Neural progenitor cell (in vitro differentiated cells): ENCODE measurements at places on chromosomes 3 and 15. TPM values are rescaled to one million over a fixed set of nuclear protein-coding genes. Genes with fewer than 3 reads are reported as not detected.
A peak's percentile ranks its signal among the peaks of the same experiment; 100 is the strongest.

GRCh38 chr3:38374221-38374620, 27.6 kb downstream of the XYLB start:
- DNase-seq = no peak

Gene POPDC2
- total RNA-seq = 0.95 and 1.5 TPM in 2 replicates

Gene CPNE4
- total RNA-seq = 0.09 TPM in 1 of 2 replicates, not detected in the other

DNA sequence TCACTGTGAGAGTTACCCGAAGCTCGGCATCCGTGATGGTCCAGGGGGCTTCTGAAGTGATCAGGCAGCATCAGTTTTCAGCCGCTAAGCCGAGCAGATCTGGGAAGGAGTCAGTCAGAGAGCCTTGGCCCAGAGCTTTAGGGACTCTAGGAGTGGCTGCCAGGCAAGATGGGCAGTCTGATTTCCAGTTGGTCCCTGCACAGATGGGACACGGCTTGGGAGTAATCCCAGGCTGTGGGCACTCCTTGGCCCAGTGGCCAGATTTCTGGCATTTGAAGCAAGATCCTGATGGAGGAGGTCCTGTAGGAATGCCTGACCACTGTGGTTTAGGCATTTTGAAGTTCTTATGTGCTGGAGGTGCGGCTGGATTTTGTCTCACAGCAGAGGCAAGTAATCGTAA, 10.5 kb upstream of the IP6K2 start:
- no peak for DNase-seq

Gene SH2D7
- not detected in 2 replicates for total RNA-seq

DNA sequence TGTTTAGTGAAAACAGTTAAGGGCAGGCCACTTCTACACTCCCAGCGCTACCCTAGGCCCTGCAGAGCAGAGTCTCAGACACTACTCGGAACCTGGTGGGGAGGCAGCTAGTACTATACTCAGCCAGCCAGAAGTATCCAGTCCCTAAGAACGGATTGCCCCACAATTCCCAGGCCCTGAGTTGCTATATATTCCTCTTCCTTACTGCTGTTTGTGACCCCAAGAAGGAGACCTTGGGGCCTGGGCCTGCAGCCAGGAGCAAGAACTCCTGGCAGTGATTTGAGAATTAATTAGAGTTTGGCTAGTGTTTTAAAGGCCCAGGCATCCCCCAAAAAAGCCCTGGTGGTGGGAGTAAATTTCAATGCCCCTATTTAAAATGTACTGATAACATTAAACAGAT, 87.7 kb downstream of the RBPMS2 start:
- DNase-seq = no peak

DNA sequence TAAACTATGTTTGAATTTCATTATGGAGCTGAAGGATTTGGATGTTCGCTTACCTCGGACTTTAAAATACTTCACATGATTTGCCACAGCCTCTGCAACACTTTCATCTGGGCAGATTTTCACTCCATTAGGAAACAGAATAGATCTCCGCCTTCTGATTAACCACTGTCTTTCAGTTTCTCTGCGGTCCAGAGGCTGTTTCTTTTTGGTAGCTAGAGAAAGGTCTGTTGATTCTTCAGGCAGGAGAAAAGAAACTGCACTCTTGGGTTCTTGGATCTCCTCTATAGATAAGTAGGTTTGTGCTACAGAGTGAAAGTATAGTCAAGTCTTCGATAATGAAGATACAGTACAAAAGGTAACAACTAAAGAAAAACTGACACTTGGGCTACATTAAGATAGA, 844 bp downstream of the IMPG2 start:
- DNase-seq = peak; percentile 10

GRCh38 chr15:65033659-65034269, 4.3 kb upstream of the MTFMT start:
- peak; percentile 56 for DNase-seq

DNA sequence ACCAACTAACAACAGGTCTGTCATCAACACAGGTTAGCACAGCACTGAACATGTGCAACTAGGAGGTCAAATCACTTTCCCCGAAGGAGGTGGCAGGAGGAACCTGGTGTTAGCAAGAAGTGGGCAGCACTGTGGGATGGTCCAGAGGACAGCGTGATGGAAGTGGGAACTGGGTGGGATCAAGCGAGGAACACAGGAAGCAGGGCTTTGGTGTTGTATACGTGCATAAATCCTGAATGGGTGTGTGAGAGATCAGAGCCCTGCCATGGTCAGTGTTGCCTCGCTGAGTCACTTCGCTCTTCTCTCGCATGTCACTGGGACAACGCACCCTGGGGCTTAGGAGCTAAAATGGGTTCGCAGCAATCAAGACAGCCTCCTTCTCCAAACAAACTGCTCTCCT, 62.1 kb downstream of the MOBP start:
- DNase-seq = no peak

GRCh38 chr15:90814191-90814821, 54.1 kb upstream of the FURIN start:
- no peak for DNase-seq

GRCh38 chr15:39869254-39869653, 50.8 kb downstream of the GPR176 start:
- no peak for DNase-seq

Gene SEMA3B
- total RNA-seq = 0.80 and 8.6 TPM in 2 replicates

- no peak for DNase-seq
These were observed 4.7 kb downstream of the TMCC1 start for GRCh38 chr3:129888771-129889170.

DNA sequence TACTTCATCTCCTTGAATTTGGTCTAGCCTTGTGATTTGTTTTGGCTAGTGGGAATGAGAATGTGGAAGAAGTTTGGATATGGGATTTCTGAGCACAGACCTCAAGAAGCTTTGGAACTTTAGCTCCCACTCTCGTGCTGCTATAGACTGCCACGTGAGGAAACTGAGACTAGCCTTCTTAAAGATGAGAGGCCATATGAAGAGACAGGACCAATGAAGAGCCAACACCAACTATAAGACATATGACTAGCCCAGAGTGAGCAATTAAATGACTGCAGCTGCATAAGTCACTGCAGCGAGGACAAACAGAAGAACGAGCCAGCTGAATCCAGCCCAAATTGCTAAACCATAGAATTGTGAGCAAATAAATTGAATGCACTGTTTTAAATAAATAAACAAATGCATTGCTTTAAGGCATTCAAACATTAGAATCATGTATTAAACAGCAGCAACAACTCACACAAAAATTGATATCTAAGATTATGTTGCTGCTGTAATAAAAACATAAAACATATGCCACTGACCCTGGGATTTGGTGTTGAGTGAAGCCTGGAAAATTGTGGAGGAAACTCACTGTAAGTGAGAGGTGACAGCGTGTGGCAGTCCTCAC, 15.7 kb upstream of the CNTN4 start:
- DNase-seq = no peak

GRCh38 chr3:170164717-170165116, 16.8 kb downstream of the PHC3 start:
- no peak for DNase-seq

Gene GPR160
- total RNA-seq = 4.3 and 6.0 TPM in 2 replicates

DNA sequence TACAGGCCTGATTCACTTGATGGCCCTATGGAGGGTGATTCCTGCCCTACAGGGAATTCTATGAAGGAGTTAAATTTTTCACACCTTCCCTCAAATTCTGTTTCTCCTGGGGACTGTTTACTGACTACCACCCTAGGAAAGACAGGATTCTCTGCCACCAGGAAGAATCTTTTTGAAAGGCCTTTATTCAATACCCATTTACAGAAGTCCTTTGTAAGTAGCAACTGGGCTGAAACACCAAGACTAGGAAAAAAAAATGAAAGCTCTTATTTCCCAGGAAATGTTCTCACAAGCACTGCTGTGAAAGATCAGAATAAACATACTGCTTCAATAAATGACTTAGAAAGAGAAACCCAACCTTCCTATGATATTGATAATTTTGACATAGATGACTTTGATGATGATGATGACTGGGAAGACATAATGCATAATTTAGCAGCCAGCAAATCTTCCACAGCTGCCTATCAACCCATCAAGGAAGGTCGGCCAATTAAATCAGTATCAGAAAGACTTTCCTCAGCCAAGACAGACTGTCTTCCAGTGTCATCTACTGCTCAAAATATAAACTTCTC, 43.6 kb downstream of the BLM start:
- DNase-seq = no peak

Gene DGKG
- total RNA-seq = 0.22 and 0.37 TPM in 2 replicates

Gene ALS2CL
- 0.71 and 1.3 TPM in 2 replicates for total RNA-seq

Gene UBR1
- total RNA-seq = 26.0 and 33.2 TPM in 2 replicates

DNA sequence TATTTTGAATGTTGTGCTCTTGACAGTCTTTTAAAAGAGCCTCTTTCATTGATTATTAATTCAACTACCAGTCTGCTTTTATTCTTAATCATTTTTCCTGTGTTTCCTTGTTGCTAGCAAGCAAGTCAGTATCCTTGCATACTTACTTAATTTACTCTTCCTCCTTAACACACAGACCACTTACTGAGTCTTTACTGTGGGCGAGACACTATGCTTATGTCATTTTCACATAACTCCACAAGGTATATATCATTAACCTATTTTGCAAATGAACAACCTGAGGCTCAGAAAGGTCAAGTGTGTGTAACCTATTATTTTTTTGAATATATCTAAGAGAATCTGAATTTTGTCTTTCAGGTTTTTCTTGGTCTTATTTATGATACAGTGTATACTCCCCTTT, 130.9 kb downstream of the WDR76 start:
- DNase-seq = no peak

- DNase-seq = no peak
These were observed 50.7 kb downstream of the FAM43A start for GRCh38 chr3:194736277-194736895.

- DNase-seq = no peak
These were observed 453.1 kb downstream of the IL5RA start for GRCh38 chr3:2656806-2657777.

Gene GRIP2
- total RNA-seq = 0.25 TPM in 1 of 2 replicates, not detected in the other

Gene C3orf22
- not detected in 2 replicates for total RNA-seq

GRCh38 chr3:107521469-107522059, 1.2 kb upstream of the BBX start:
- no peak for DNase-seq

GRCh38 chr3:184242297-184242685, 6.5 kb downstream of the ALG3 start:
- no peak for DNase-seq

GRCh38 chr3:78970656-78971055, 797.1 kb downstream of the ROBO1 start:
- no peak for DNase-seq

- no peak for DNase-seq
These were observed 67.8 kb upstream of the FSIP1 start for GRCh38 chr15:39850436-39850835.

GRCh38 chr15:50057905-50058639, 61.0 kb downstream of the ATP8B4 start:
- no peak for DNase-seq

Gene TKT
- 292 and 555 TPM in 2 replicates for total RNA-seq

GRCh38 chr3:192262001-192262400, 465.3 kb downstream of the FGF12 start:
- DNase-seq = no peak

Gene SRPRB
- total RNA-seq = 22.9 and 30.2 TPM in 2 replicates

Gene PLA2G4E
- not detected in 2 replicates for total RNA-seq

Gene PRICKLE2
- total RNA-seq = 10.7 and 11.5 TPM in 2 replicates
